Activated T-cell treated with anti-CD3 and anti-CD28 coated beads, Interleukin-2, amount 50 U/mL, for 72 hours (primary cell): ENCODE measurements at places on chromosomes 3 and 15. TPM values are rescaled to one million over a fixed set of nuclear protein-coding genes. Genes with fewer than 3 reads are reported as not detected.

NPAP1 gene
- total RNA-seq = not detected

PDZRN3 gene
- total RNA-seq = not detected

SLC22A14 gene
- 0.14 TPM for total RNA-seq

FMN1 gene
- 0.74 TPM for total RNA-seq

UBAP1L gene
- 5.2 TPM for total RNA-seq

LRRC2 gene
- total RNA-seq = not detected

GPR176 gene
- 0.72 TPM for total RNA-seq

FGF7 gene
- not detected for total RNA-seq

GOLGA6L4 gene
- 0.99 TPM for total RNA-seq

PEAK1 gene
- 33.6 TPM for total RNA-seq

ADIPOQ gene
- total RNA-seq = not detected

GRCh38 chr3:156685752-156686151 lies 11.4 kb downstream of the TIPARP start:
- H3K27ac ChIP-seq = peak overlapping the region; percentile 51
- H3K4me1 ChIP-seq = peaks cover 80% of the 10 kb centered on the region
- H3K27me3 ChIP-seq = no peaks in the 10 kb centered on the region
- peaks cover 2% of the 10 kb centered on the region for H3K36me3 ChIP-seq
- H3K4me3 ChIP-seq = peak overlapping the region; percentile 63

DNA sequence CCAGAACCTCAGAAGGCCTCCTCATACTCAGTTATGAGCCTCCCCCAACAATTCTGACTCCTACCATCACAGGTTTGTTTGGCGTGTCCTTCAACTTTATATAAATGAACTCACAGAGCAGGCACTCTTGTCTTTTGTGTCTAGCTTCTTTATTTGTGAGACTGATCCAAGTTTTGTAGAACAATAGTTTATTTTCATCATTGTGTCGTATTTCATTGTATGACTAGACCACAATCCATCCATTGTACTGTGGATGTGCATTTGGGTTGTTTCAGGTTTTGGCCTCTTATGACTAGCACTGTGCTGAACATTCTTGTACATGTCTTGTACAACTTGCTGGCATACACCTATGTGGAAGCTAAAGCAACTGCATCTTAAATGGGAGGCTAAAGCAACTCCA lies 292.8 kb upstream of the LYSMD4 start:
- H3K36me3 ChIP-seq = peaks cover 22% of the 10 kb centered on the region
- no peaks in the 10 kb centered on the region for H3K4me1 ChIP-seq
- DNase-seq = no peak
- H3K27me3 ChIP-seq = no peaks in the 10 kb centered on the region

DNA sequence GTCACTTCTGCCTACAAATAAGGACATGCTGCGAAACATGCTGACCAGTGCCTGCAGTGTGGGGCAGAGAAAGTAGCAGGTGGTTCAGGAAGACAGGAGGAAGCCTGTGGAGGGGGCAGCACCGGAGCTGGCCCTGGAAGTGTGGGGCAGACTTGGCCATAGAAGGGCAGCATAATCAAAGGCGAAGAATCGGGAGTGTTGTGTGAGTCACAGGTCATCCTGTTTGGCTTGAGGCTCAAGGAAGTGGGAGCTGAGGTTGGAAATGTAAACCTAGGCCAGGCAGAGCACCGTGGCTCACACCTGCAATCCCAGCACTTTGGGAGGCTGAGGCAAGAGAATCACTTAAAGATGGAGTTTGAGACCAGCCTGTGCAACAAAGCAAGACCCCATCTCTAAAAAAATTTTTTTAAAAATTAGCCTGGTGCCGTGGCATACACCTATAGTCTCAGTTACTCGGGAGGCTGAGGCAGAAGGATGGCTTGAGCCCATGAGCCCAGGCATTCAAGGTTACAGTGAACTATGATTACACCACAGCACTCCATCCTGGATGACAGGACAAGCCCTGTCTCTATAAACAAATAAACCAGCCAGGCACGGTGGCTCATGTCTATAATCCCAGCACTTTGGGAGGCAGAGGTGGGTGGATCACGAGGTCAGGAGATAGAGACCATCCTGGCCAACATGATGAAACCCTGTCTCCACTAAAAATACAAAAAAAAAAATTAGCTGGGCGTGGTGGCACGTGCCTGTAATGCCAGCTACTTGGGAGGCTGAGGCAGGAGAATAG lies 54.0 kb downstream of the FAM43A start:
- no peak overlapping the region for H3K4me3 ChIP-seq
- H3K27ac ChIP-seq = no peak overlapping the region
- H3K4me1 ChIP-seq = peaks cover 9% of the 10 kb centered on the region
- DNase-seq = no peak
- peaks cover 20% of the 10 kb centered on the region for H3K27me3 ChIP-seq
- H3K36me3 ChIP-seq = peaks cover 1% of the 10 kb centered on the region

DNA sequence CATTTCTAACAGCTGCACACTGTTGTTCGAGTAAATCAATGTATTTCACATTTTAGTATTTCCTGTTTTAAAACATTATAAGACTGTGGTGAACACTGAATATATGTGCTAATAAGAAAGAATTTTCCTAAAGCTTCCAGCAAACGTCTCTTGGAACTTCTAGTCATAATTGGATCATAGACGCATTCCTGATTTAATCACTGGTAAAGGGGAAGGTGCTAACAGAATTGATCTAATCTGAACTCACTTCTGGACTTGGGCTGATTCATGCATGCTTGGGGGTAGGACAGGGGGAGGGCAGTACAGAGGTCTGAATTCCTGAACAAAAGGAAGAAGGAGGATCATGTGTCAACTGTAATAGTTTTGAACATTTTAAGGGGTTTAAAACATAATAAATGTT lies 7.3 kb upstream of the LEKR1 start:
- peak overlapping the region; percentile 38 for H3K4me3 ChIP-seq
- no peak for DNase-seq
- H3K36me3 ChIP-seq = no peaks in the 10 kb centered on the region
- no peak overlapping the region for H3K27ac ChIP-seq

DNA sequence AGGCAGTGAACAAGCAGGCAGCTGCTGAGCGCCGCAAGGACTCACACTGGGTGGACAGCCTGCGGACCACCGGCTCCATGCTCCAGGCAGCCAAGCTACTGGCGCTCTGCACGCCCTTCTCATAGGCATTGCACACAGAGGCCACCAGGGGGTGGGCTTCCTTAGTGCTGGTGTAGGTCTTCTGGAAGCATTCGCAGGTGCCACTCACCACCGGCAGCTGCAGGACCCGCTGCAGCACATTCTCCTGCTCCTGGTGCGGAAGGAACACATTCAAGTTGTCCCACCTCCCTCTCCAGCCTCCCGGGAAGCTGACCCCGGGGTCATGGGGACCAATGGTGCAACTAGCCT lies 6.0 kb downstream of the PLIN1 start:
- H3K27ac ChIP-seq = no peak overlapping the region
- no peaks in the 10 kb centered on the region for H3K36me3 ChIP-seq
- peak; percentile 31 for DNase-seq
- H3K27me3 ChIP-seq = no peaks in the 10 kb centered on the region
- H3K4me3 ChIP-seq = no peak overlapping the region

GRCh38 chr3:61333192-61333961 lies 82.1 kb upstream of the FHIT start:
- no peak for DNase-seq
- H3K27me3 ChIP-seq = peaks cover 12% of the 10 kb centered on the region
- no peak overlapping the region for H3K4me3 ChIP-seq
- no peaks in the 10 kb centered on the region for H3K36me3 ChIP-seq

- H3K27ac ChIP-seq = no peak overlapping the region
- no peaks in the 10 kb centered on the region for H3K36me3 ChIP-seq
- H3K4me1 ChIP-seq = no peaks in the 10 kb centered on the region
- DNase-seq = no peak
- H3K27me3 ChIP-seq = peaks cover 18% of the 10 kb centered on the region
- no peak overlapping the region for H3K4me3 ChIP-seq
Observed at GRCh38 chr3:44076221-44076829, 165.4 kb upstream of the TOPAZ1 start.

- peak overlapping the region; percentile 86 for H3K4me3 ChIP-seq
- no peak for DNase-seq
- no peak overlapping the region for H3K27ac ChIP-seq
- H3K27me3 ChIP-seq = peaks cover 28% of the 10 kb centered on the region
- peaks cover 38% of the 10 kb centered on the region for H3K4me1 ChIP-seq
- no peaks in the 10 kb centered on the region for H3K36me3 ChIP-seq
Observed at GRCh38 chr3:72099326-72100079, 314.6 kb upstream of the PROK2 start.

GRCh38 chr3:186368717-186369116 lies 6.7 kb upstream of the DGKG start:
- no peak overlapping the region for H3K27ac ChIP-seq
- H3K4me1 ChIP-seq = no peaks in the 10 kb centered on the region
- no peak overlapping the region for H3K4me3 ChIP-seq
- no peaks in the 10 kb centered on the region for H3K36me3 ChIP-seq
- no peak for DNase-seq
- peaks cover 33% of the 10 kb centered on the region for H3K27me3 ChIP-seq

DNA sequence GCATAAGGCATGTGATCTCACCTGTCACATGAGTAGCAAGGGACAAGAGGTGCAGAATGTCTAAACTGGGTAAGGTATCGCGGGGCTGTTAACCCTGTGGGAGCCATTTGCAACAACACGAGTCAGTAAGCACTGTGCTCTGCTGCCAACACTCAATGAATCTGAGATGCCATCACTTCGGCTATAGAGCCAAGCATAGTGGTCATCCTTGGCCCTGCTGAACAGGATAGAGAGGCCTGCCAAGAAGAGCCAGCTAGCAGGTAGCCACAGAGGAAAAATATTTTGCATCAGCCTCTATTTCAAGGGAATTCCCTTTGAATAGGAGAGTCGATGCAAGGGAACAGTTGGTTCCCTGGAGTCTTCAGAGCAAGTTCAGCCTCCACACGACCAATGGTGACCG lies 137.8 kb downstream of the NTRK3 start:
- no peak overlapping the region for H3K27ac ChIP-seq
- H3K27me3 ChIP-seq = no peaks in the 10 kb centered on the region
- H3K36me3 ChIP-seq = no peaks in the 10 kb centered on the region
- H3K4me1 ChIP-seq = no peaks in the 10 kb centered on the region
- DNase-seq = no peak

DNA sequence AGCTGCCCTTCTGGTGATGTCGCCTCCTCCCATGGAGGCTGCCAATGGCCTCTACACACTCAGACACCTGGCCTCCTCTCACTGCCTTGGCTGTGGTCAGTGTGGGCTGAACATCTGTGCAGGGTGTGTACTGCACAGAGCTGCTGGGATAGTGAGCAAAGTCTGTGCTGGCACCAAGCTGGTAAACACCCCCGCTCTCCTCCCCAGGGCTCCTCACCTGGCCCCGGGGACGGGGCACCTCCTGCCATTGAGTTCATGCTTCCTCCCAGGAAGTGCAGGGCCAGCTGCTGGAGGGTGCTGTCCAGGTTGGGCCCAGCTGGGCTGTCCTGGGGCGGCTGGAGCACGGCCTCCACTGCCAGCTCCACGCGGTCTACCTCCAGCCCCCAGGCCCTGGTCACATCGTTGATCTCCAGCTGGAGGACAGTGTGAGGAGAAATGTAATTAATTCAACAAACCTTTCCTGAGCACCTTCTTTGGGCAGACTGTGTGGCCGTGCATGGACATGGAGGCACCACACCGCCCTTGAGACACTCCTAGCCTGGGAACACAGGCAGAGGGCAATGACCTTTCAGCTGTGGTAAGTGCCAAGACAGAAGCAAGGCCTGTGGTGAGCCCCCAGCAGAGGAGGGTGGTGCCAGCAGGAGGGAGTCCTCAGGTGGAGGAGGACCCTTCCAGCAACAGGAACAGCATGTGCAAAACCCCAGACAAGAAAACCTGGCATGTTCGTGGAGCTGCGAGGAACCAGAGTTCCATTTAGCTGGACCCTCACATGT lies 6.8 kb downstream of the STOML1 start:
- H3K27me3 ChIP-seq = no peaks in the 10 kb centered on the region
- peaks cover 78% of the 10 kb centered on the region for H3K4me1 ChIP-seq
- H3K36me3 ChIP-seq = no peaks in the 10 kb centered on the region
- no peak for DNase-seq

GRCh38 chr3:123424999-123425712 lies 23.7 kb downstream of the ADCY5 start:
- no peak for DNase-seq
- H3K27ac ChIP-seq = no peak overlapping the region

DNA sequence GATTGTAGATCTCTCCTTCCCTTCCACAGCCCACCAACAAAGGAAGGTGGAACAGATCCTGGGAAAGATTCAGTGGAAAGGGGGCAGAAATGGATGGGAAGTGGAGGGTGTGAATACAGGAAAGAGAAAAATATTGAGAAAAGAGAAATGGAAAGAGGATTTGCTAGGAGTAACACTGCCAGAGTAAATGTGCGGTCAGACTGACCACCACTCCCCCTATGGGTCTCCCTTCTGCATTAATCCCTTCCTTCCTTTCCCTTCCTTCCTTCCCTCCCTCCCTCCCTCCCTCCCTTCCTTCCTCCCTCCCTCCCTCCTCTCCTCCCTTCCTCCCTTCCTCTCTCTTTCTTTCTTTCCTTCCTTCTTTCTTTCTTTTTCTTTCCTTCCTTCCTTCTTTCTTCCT lies 12.0 kb upstream of the COMMD2 start:
- H3K4me3 ChIP-seq = no peak overlapping the region
- no peak for DNase-seq
- H3K36me3 ChIP-seq = no peaks in the 10 kb centered on the region

DNA sequence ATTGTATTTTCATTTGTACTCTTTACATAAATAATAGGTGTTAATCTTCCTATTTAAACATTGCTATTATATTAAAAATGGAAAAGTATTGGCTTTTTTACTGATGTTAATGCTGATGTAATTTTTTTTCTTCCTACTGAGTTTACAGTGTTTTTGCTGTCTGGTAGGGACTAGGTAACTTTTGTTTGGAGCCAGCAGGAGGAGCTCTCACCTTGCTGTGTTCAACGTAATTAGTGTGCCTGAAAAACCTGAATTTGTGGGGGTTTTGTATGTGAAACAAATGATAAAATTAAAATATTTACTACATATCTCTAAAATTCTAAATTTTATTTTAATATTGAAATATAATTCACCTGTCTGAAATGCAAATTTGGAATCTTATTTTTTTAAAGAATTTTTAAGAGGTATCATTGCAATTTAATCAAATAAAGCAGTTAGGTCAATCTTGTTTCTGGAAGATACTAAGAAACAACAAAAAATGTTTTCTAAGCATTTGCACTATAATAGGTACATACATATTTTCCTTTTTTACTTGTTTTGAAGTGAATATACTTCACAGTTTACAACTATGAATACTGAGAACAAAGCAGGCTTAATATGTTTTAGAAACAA lies 48.8 kb downstream of the EPHA6 start:
- H3K27me3 ChIP-seq = no peaks in the 10 kb centered on the region
- no peak overlapping the region for H3K27ac ChIP-seq
- H3K36me3 ChIP-seq = no peaks in the 10 kb centered on the region
- DNase-seq = peak; percentile 4

DNA sequence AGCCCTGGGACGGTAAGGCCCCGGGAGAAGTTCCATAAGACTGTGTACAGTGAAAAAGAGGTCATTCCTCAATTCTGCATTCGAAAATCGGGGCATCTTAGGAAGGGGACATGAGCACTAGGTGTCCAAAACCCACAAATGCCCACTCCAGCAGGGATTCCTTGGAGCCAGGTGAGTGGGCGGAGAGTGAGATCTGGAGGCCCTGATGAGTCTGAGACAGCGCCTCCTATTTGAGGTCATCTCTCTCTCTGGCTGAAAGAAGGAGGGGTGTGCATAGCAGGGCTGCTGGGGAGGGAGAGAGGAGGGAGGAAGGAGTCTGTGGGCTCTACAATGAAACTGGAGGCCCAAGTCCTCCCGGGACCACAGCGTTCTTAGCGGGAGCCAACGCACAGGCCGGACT lies 38.1 kb upstream of the LACTB start:
- H3K36me3 ChIP-seq = no peaks in the 10 kb centered on the region
- H3K4me1 ChIP-seq = no peaks in the 10 kb centered on the region
- no peak for DNase-seq
